Stimulated activated CD4-positive, alpha-beta T cell treated with anti-CD3 and anti-CD28 coated beads, TNF-alpha, amount 100 ng/mL, for 48 hours (primary cell): ENCODE measurements at places on chromosomes 3 and 15.

GRCh38 chr3:72655723-72656122 is 192.5 kb downstream of the SHQ1 start:
- DNase-seq, result no peak

GRCh38 chr3:23343509-23343908 is 140.4 kb downstream of the UBE2E2 start:
- no peak for DNase-seq

- DNase-seq, result no peak
These were observed 24.6 kb upstream of the SLC6A6 start for GRCh38 chr3:14377838-14378169.

DNA sequence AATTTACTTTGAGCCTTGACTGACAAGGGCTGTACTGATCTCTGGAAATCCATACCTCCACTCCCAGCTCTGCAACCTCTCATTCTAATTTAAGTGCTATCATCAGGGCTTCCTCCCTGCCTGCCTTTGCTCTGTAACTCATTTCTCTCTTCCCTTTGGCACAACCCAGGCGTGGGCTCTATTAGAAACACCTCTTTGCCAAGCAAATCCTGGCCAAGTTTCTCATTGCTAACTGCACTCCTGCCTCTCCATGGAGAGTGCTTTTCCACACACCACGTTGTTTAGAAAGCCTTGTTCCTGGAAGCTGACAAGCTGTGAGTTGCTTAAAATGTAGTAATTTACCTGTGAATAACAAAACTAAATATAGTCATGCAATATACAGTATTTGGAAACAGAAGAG is 20.1 kb upstream of the FSTL1 start:
- DNase-seq, result no peak

DNA sequence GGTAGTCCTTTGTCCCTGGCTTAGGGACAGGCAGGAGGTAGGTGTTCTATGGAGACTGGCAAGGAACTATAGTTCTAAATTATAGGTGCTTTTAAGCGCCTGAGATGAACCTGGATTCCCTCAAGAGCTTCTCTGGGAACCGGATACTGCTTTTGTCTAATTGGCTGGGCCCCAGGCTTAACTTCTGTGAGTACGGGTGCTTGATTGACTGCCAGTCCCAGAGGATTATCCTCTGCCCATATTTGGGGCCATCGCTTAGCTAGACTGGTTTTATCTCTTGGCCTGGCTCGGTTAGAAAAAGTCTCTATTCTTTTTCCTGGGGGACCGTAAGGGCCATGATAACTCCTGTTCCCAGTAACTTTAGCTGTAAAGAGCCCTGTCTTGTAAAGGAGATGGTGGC is 339.1 kb downstream of the KCNH8 start:
- DNase-seq, result no peak

DNA sequence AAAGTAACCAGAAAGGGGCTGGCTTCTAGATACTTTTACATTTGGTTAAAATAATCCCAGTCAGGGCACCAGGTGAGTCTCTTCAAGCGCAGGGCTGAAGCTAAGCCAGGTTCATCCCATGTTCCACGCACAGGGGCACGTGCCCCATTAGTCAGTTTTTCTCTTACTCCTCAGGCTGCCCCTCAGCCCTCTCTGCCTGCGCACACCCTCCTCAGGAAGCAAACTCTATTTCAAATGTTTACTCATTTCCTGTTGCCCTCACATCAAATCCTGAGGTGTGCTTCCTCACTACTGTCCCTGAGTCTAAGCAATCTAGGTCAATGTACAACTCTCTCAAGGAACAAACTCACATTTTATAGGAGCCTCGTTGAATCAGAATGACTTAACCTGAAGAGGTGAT is 48.5 kb downstream of the THBS1 start:
- peak; percentile 35 for DNase-seq

- DNase-seq, result no peak
These were observed 64.6 kb downstream of the ARNT2 start for GRCh38 chr15:80468796-80469195.

DNA sequence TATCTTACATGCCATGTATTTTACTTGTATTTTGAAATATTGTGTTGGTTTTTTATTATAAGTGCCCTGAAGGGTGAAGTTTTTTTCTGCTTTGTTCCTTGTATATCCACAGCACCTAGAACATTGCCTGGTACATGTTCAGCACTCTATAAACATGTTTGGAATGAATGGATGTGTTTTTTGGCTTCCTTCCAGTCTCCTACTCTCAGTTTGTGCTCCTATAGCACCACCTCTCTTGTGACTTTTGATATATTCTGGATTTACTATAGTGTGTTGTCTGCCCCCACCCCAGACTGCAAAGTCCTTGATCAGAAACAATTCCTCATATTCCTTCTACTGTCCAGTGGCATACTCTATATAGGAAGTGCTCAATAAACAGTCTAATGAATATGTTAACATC is 60.6 kb downstream of the PLCL2 start:
- DNase-seq, result no peak

DNA sequence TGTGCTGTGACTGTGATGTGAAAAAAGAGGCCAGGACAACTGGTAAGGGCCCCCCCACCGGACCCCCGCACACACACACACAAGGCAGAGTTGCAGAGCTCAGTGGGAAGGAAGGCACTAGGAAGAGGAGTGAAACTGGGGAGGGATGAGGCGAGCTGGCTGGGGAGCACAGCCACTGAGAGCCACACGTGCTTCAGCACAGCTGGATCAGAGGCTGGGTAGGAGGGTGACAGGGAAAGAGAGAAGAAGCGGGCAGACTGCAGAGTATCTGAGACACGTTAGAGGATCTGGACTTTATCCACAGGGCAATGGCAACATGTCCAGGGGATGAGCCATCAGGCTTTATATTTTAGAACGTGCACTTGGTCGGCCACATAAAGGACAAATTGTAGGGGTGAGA is 38.0 kb upstream of the TKT start:
- no peak for DNase-seq

DNA sequence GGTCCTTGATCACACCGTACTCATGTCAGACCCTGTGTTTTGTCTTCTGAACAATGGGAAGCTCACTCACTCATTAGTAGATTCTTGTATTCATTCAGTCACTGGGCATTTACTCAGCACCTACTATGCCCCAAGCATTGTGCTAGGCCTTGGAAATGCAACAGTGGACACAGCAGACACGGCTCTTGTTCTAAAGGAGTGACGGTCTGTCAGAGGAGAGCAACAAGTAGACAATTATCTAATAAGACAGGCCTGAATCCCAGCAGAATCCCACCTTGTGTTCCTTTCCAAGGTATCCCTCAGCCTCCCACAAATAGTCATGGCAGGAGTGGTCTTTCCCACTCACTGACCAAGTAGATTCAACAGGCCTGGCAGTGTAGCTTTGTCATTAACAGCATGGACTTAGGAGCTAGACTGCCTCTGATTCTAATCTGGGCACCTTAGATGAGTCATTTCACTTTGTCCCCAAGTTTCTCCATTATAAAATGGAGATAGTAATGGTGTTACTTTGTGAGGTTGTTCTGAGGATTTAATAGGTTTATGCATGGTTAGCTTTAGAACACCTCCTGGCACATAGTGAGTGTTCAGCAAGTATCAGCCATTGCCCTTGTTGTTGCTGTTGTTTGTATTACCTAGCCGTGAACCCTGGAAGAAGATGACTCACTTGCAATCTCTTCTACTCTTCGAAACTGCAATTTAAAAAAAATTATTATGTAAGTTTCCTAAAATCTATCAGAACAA is 69.1 kb downstream of the SSUH2 start:
- no peak for DNase-seq

GRCh38 chr15:42154956-42155355 is 1.5 kb downstream of the PLA2G4F start:
- no peak for DNase-seq

GRCh38 chr3:177729956-177730681 is 532.8 kb upstream of the TBL1XR1 start:
- DNase-seq, result no peak

GRCh38 chr3:5473471-5473870 is 286.0 kb downstream of the EDEM1 start:
- no peak for DNase-seq

DNA sequence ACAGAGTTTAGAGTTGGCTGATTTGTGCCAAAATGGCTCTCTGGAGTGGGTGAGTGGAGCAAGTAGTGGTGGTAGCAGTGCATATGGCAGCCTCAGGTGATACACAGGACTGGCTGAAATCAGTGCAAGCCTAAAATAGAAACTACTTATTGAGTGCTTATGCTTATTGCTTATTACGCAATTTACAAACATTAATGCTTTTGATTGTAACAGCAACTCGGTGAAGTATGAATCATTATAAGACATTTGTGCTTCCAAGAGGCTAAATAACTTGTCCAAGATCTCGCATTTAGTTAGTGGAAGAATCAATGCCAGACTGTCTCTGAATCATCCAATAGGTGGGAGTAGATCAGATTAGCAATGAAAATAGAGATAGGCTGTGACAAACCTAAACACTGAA is 353.8 kb downstream of the NAALADL2 start:
- no peak for DNase-seq

DNA sequence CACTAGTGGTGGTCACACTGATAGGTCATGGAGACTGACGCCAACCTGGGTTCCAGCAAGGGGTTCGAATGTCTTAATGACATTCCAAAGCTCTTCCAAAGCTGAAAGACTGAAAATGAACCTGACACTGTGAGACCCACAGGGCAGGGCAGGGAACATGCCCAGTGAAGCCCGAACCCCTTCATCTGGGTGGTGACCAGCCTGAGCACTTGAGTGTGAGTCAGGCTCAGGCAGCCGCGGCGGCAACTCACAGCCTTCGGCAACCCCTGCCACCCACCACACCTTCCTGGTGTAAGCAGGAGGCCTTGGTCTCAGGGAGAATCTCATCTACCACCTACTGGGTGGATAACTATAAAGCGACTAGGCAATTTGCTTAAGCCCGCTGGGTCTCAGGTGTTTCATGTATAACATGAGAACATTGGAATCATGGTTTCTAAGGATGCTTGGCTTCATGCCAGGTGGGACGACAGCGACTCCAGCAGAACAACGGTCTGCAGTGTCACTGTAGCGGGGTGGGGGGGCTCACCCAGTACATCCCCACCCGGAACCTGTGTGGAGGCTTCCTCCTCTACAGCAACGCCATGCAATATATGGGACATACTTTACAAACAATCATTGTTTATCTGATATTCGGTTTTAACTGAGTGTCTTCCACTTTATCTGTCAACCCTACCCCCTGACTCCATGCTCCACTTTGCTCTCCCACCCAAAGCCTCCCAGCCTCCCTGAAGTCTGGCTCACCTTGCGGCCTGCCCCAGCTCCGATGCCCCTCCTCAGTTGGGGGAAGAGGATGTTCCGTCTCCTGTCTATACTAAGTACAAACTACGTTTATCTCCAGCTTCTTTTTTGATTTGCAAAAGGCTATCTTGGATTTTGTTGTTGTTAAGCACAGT is 125.0 kb upstream of the MEF2A start:
- no peak for DNase-seq

- DNase-seq, result no peak
These were observed 63.0 kb upstream of the FRMD4B start for GRCh38 chr3:69448877-69449276.

DNA sequence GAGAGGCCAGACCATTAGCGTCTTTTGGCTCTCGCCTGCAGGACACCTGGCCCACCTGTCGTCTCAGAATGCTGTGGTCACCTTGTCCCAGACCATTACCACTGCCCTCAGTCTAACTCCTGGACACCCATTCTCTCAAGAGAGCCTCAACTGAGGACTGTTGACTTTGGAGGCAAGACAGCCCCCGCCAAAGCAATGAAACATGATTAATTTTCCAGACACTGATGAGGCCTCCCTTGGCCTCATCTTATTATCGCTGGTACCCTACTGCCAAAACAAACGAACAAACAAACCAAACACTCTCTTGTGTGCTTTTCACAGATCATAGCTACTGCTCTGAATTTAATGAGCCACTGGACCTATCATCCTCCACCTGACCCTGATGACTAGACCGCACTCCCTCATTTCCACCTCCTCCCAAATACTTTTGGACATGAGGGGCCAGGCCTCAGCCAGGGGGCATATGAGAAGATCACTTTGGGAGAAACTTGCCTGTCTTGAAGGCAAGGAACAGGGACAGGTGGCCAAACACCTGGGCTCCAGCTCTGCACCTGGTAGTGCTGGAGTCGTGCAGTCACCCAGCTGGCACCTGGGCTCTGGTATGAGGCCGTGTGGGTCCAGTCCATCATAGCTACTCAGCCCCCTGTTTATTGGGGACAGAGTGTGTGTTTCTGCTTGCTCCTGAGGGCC is 27.6 kb downstream of the ALS2CL start:
- no peak for DNase-seq

- no peak for DNase-seq
These were observed 41.3 kb upstream of the CORO2B start for GRCh38 chr15:68537506-68537905.

- no peak for DNase-seq
These were observed 84.5 kb upstream of the GALNT15 start for GRCh38 chr3:16090024-16090423.

GRCh38 chr15:62564886-62565633 is 400.0 kb upstream of the C2CD4B start:
- no peak for DNase-seq
